Suppressor macrophage treated with lipopolysaccharide for 4 hours (primary cell): ENCODE measurements at places on chromosomes 5 and 9.

DNA sequence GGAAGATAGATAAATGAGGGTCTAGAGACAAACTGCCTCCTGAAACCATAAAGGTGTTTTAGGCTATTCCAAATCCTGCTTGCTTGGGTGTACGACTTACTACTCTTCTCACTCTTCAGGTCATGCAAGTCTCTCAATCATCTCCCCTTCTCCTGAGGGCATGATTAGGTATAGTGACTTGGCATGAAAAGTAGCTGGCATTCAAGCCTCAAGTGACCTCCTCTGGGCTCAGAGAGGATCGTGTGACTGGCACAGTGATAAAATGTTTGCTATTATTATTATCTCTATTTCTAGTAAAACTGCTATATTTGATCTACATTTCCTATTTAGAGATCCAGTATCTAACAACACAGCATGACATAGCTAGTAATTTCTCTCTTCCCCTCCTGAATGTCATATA is 494.8 kb downstream of the SPOCK1 start:
- DNase-seq, result no peak

DNA sequence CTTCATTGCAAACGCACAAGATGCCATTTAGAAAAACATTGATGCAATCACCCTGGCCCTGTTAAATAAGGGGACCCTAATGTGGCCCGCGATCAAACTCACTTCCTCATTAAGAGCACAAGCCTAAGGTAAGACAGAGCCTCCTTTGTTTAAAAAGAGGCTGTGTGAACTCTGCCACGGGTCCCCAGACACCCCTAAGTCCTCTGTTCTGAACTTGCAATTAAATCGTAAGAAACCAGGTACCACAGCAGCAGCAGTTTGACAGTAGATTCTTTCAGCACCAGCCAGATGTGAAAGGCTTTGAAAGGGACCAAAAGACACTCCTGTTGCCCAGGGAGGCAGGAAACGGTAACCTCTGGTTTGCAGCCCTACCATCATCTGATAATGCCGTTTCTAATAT is 346.3 kb downstream of the TMEM167A start:
- DNase-seq, result no peak

- DNase-seq, result peak; percentile 19
These were observed 1.1 kb downstream of the BAG1 start for GRCh38 chr9:33263131-33264002.

- DNase-seq, result no peak
These were observed 320.1 kb downstream of the DEPDC1B start for GRCh38 chr5:60379907-60380306.

DNA sequence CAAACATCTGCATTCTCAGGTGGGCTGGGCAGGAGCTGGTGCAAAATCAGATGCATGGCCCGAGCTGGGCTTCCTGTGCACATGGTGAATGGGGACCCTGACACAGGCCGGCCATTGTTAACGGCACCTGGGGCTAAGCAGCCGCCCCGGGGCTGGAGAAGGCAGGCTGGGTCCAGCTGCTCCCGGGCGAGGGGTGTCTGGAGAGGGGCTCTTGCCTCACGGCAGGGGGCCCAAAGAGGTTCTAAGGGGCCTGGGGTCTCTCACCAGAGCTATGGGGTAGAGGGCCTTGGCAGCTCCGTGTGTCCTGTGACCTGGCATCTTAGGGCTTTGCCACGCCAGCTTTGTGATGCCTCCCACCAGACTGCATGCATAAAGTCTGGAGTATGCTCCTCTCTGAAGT is 5.1 kb upstream of the QSOX2 start:
- no peak for DNase-seq
